ENCODE measurements at places on chromosomes 13 and 19.

- DNase-seq, result no peak
Observed at GRCh38 chr13:29439601-29440388, 155.7 kb downstream of the SLC7A1 start.

DNA sequence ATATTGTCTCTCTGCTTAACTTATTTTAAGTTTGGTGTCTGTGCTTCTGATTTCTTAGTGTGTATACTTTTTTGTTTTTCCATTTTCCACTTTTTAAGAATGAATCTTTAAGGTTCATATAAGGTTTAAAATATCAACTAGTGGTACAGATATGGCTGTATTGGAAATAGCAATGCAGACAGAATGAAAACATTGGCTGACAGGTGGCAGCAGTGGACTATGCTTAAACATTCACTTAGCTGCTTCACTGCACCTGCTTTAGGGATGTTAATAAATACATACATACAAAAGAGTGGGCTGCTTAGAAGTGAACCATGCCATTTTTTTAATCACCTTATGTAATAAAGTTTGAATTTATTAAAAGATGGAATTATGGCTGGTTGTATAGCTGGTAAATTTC lies 27.3 kb downstream of the TM9SF2 start:
- no peak for DNase-seq

DNA sequence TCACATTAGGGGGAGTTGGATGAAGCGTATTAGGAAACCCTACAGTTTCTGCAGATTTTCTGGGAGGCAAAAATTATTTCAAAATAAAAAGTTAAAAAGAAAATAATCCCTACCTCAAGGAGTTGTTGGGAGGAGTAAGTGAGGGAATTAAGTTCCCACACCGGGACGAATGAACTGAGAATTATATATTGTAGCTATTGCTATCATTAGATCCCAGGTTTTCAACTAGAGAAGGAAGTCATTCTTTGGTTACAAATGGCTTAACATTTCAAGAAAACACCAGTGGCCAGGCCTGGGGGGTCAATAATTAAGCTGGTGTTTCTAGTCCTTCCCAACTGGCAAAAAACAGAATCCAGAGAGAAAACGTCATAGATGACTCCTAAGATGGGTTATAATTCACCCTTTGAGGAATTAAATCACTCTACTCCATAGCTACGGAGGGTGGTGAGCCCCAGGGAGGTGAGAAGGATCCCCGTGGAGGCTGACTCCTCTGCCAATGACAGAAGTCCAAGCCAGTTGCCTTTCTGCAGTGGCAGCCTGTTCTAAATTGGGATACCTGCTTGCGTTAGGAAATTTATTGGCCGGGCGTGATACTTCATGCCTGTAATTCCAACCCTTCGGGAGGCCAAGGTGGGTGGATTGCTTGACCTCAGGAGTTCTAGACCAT lies 1.2 kb upstream of the MYDGF start:
- DNase-seq, result no peak

DNA sequence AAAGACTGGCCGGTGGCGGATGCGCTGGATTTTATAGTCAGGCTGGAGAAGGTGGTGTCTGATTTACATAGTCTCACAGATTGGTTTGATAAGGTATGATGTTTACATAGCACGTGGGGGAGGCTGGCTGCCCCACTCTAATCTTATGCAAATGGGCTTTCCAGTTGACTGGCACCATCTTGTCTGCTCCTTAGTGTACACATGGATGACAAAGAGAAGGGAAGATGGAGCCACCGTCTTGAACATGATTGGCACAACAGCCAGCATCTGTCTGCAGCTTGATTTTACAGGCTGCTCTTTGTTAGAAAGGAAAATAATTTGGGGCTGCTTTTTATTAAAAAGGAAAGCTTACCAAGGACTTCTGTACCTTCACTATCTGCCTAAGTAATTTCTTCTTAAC lies 265.2 kb upstream of the MAB21L1 start:
- no peak for DNase-seq

DNA sequence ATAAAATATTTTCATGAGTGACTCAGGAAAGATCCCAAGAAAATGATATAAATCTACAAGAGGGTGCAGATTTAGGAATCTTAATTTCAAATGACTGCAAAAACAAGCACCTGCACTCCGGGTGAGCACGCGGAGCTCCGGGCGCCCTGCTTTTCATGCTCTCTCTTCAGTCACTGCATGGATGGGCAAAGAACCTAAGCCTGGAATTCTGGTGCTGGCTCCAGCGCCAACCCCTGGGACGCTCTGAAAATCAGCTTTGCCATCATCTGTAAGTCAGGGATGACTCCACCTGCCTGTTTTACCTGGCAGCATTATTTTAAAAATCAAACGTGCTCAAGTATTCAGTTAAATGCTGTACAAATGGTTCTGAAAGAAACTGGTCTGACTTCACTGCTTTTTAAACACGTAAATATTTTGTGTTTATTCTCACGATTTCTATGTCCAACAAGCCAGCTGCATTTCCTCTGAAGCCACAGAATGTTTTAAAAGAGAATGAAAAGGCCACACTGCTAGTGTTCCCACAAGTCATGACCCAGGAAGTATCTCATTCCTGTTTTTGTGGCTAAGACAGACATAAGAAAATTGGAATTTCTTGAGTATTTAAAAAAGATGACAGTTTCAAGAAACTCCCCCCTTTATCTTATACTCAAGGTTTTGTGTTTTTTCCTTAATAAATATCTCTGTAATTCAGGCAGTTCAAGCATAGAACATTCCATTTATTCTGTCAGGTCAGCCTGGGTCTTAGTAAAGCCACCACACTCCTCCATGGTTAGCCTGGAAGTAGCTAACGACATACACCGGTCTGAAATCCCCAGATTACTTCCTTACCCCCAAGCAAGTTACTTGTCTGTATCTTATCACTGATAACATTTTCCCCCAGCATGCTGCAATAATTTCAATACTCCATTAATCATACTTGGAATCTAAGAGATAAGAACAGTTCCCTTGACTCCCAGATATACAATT lies 81.1 kb downstream of the COL4A1 start:
- no peak for DNase-seq

GRCh38 chr19:6590258-6590826 lies 608 bp downstream of the CD70 start:
- no peak for DNase-seq

GRCh38 chr13:113764793-113765563 lies 6.0 kb downstream of the TMEM255B start:
- no peak for DNase-seq

DNA sequence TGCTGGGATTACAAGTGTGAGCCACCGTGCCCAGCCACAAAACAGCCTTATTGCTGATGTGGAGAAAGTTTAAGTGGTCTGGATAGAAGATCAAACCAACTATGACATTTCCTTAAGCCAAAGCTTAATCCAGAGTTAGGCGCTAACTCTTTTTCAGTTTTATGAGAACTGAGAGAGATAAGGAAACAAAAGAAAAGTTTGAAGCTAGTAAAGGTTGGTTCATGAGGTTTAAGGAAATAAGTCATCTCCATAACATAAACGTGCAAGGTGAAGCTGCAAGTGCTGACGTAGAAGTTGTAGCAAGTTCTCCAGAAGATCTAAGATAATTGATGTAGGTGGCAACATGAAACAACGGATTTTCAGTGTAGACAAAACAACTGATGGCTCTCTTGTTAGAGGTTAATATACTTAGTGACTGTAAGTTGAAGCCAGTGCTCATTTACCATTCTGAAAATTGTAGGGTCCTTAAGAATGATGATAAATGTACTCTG lies 41.6 kb downstream of the ZMYM2 start:
- DNase-seq, result no peak

GRCh38 chr19:4693471-4694121 lies 23.5 kb upstream of the MYDGF start:
- DNase-seq, result no peak

DNA sequence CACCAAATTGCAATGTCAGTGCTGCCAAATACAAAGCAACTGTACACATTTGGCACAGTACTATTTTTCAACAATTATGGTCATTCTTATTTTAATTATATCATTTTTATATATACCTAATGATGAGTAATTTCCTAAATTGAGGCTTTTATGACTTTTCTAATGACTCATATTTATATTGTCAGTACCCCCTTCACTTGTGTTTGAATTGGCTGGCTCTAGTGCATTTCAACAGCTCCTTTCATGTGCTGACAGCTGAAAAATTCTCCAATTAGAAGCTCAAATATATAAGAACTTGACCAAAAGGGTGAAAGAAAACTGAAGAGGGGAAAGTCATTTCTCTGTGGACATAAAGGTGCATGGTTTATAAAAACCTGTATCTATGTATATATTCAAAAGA lies 263.3 kb downstream of the SLITRK1 start:
- DNase-seq, result no peak

GRCh38 chr13:109783815-109784589 lies 2.4 kb downstream of the IRS2 start:
- no peak for DNase-seq

GRCh38 chr19:13022859-13023636 lies 27.8 kb downstream of the NFIX start:
- DNase-seq, result no peak

GRCh38 chr19:28345811-28346210 lies 867.1 kb downstream of the UQCRFS1 start:
- no peak for DNase-seq

GRCh38 chr13:23159760-23160637 lies 20.8 kb upstream of the SGCG start:
- no peak for DNase-seq

GRCh38 chr19:24069905-24070657 lies 16.9 kb upstream of the ZNF254 start:
- DNase-seq, result no peak

DNA sequence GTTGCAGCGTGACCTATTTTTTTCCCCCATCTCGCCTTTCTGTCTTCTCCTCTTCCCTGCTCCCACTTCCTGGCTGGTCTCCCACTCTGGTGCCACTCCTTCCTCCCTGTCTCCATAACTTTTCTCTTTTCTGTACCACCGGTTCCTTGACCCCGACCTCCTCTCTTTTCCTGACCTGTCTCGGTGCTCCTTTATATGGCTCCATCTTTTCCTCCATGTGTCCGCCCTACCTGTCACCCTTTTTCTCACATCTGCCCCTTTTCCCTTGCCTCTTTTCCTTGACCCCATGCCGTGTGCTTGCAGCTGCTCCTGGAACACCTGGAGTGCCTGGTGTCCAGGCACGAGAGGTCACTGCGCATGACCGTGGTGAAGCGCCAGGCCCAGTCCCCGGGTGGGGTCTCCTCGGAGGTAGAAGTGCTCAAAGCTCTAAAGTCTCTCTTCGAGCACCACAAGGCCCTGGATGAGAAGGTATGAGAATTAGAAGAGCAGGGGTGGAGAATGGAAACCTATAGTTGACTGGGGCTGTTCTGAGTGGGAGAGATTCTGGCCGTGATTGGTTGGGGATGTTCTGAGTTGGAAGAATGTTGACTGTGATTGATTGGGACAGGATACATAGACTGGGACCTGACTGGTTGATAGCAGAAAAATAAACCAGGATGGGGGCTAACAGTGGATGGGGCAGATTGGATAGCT lies 9.3 kb downstream of the PPFIA3 start:
- no peak for DNase-seq

- no peak for DNase-seq
Observed at GRCh38 chr13:113887700-113888201, 23.9 kb upstream of the GAS6 start.

GRCh38 chr13:60150538-60150937 lies 13.2 kb downstream of the DIAPH3 start:
- DNase-seq, result no peak

GRCh38 chr19:40600570-40601133 lies 517 bp upstream of the LTBP4 start:
- DNase-seq, result no peak

- no peak for DNase-seq
Observed at GRCh38 chr19:870963-871401, 11.5 kb downstream of the CFD start.

- DNase-seq, result no peak
Observed at GRCh38 chr13:63999614-64000305, 2584.1 kb upstream of the PCDH20 start.

GRCh38 chr19:51614789-51615188 lies 15.4 kb downstream of the SIGLEC5 start:
- no peak for DNase-seq

DNA sequence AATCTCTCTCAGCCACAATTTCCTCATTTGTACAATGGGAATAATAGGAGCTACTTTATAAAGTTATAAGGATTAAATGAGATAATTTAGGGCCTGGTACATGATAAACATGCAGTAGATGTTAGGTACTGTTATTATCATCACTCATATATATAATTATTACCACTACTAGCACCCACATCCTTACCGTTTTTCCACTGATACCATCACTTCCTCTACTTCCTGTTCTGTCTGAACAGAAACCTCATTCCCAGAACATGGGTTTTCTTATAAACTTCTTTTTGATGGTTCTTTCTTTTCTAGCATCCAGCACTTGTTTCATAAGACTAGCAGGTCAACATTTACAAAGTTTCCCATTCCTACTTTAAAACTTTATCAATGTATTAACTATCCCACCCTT lies 6.3 kb downstream of the CDADC1 start:
- DNase-seq, result no peak

GRCh38 chr13:93025984-93026383 lies 200.6 kb upstream of the GPC6 start:
- no peak for DNase-seq

DNA sequence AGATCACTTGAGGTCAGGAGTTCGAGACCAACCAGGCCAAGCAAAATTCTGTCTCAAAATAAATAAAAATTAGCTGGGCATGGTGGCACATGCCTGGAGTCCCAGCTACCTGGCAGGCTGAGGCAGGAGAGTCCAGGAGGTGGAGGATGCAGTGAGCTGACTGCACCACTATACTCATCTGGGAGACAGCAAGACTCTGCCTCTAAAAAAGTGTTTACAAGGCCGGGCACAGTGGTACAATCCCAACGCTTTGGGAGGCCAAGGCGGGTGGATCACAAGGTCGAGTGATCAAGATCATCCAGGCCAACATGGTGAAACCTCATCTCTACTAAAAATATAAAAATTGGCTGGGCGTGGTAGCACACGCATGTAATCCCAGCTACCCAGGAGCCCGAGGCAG lies 4.2 kb upstream of the DAPK3 start:
- DNase-seq, result no peak

DNA sequence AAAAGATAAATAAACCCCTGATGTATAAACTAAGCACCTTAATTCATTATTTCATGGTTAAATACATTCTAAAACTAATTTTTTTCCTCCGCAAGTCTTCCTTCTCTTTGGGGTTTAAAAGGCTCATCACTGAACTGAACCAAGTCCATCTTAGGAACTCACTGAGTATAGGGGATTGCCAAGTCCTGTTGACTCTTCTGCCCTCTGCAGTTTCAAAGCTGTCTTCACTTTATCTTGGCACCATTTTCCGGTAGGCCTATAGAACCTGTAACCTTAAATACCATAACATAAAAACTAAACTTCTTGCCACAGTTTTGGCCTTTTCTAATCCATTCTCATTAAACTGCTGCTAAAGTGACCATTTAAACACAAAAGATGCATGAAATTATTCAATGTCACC lies 66.5 kb upstream of the USPL1 start:
- DNase-seq, result no peak

DNA sequence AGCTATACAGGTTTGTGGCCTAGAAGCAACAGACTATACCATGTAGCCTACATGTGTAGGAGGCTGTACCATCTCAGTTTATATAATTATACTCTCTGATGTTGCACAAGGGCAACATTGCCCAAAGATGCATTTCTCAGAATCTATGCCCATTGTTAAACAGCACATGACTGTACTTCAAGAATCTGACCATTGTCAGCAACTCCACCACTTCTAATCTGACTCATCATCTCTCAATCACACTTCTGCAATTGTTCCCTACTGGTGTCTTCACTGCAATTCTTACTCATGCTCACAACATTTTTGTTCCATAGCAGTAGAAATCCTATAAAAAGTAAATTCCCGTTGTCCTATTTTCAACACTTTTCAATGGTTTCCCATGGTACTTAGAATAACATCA lies 63.9 kb upstream of the ATXN8OS start:
- no peak for DNase-seq

GRCh38 chr13:48528720-48529119 lies 4.2 kb downstream of the RCBTB2 start:
- no peak for DNase-seq

Data from esophagus squamous epithelium (tissue), 5 donors.